Stimulated activated CD8-positive, alpha-beta memory T cell treated with anti-CD3 and anti-CD28 coated beads, Interleukin-2, amount 100 ng/mL, for 1 hour (primary cell): ENCODE measurements at places on chromosomes 11 and 22.

DNA sequence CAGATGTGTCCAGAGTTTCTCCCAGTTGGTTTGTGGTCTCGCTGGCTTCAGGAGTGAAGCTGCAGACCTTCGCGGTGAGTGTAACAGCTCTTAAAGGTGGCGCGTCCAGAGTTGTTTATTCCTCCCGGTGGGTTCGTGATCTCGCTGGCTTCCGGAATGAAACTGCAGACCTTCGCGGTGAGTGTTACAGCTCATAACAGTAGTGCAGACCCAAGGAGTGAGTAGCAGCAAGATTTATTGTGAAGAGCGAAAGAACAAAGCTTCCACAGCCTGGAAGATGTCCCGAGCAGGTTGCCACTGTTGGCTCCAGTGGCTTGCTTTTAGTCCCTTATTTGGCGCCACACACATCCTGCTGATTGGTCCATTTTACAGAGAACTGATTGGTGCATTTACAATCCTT is 1.8 kb upstream of the PGA3 start:
- DNase-seq = no peak

- no peak for DNase-seq
These were observed 22.8 kb downstream of the THOC5 start for GRCh38 chr22:29530716-29531115.

GRCh38 chr11:121930004-121930965 is 185.7 kb downstream of the BLID start:
- no peak for DNase-seq

DNA sequence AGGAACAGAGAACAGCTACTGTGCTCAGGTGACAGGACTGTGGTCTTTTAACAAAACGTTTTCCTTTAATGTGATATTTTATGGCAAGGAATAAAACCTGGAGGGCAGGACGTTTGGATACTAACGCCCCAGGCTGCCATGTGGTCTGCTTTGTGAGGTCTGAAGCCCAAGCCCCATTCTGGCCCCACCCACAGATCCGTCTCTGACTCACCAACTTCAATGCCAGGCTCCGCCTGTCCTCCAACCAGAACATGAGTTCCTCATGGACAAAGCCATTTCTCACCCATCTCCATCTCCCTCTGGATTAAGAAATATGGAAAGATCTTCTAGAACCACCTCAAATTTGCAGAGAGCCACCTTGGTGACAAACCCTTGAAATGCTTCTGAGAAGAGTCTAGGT is 148.8 kb downstream of the CRYBB2 start:
- DNase-seq = no peak

- DNase-seq = no peak
These were observed 3.1 kb downstream of the GNB1L start for GRCh38 chr22:19851291-19852176.

DNA sequence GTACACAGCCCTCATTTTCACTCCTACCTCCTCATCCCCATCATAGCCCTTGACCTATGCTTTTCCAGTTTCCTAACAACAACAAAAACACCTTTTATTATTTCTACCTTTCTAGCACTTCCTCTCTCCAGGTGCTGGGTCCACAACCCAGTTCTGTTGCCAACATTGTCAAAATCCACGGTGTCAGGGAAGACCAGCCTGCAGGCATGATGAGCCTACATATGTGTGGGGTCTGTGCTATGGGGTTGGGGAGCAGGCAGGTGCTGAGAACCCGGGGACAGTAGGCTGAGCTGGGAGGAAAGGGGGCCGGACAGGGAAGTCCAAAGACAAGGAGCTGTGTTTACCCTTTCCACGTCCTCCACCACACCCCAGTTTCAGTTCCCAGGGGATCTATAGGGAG is 711 bp upstream of the ZPR1 start:
- DNase-seq = no peak

DNA sequence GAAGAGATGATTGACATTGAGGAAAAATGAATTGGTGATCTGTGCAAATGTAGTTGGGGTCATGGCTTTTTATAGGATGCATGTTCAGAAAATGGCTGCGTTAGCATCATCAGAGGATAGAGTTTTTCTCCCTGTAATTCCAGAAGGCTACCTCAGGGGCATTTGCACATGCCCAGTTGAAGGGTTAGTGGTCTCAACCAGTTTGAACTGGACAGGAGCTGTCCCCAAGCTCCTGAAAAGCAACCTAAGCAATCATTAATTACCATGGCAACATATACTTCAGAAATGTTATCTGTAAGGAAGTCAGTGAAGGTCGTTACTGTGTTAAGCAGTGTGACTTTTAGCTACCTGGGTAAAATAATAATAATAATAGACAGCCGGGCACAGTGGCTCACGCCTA is 29.3 kb downstream of the TUG1 start:
- DNase-seq = no peak

GRCh38 chr11:5284637-5285036 is 14.9 kb upstream of the HBE1 start:
- no peak for DNase-seq

DNA sequence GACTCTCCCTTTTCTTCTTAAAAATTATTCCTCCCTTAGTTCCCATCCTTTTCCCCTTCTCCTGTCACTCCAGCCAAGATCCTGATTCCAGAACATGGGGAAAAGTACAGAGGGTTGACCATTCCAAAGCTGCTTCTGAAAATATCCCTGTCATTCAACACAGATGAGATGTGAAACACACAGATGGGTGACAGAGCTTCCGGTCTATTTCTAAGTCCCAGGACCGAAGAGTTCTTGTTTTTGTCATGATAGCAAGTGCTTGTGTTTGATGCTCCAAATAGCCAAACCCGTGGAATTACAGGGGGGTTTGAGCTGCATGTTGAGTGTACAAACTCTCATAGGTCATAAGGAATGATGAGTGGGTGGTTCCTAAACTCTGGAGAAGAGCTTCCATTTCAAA is 57.9 kb downstream of the PARVA start:
- no peak for DNase-seq

DNA sequence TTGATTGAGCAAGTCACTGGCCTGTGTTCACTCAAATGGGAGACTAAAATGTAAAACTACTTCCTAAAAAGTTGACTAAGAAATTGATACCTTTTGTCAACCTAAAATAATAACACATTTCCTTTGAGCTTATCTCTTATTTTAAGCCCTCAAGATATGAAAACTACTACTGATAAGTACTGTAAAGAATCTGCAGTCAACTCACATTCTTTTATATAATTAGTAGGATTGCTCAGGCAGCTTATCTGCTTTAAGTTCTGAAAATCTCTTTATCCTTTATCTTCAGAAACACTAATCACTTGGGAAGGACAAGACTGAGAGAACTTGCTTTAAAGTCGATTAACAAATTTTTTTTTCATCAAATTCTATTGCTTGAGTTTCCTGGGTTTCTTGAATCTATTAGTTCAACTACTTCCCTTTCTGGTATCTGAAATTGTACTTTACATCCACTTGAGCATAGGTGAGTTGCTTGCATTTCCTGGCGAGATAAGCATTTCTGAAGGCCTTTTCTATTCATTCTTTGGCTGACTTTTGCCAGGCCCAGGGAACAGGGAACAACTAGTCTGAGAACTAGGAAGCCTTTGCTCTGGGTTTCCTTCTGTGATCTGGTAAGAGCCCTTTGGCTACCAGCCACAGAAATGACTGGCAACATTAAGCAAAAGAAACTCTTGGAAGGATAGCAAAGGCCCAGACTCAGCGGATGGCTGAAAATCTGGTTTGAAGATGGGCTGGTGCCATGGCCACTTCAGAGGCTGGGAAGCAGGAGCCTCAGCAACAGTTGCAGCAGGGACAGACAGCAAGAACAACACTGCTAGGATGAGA is 19.3 kb upstream of the CSRP3 start:
- no peak for DNase-seq

DNA sequence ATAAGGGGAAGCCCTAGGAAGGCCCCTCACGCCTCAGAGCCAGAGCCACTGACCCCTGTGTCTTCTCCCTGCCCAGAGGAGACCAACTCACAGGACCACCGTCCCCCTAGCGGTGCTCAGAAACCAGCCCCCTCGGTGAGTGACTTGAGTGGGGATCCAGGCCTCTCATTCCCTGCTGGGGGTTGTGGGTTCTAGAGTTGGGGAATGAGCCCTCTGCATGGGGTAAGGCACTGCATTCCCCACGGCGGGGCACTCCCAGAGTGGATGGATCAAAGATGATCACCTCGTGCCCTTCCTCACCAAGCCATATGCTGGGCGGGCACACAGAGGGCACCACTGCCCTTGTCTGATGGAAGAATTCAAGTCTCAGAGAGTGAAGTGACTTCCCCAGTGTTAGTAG is 39.7 kb downstream of the ZC3H7B start:
- no peak for DNase-seq

- no peak for DNase-seq
These were observed 2.7 kb downstream of the ACO2 start for GRCh38 chr22:41471568-41471967.

DNA sequence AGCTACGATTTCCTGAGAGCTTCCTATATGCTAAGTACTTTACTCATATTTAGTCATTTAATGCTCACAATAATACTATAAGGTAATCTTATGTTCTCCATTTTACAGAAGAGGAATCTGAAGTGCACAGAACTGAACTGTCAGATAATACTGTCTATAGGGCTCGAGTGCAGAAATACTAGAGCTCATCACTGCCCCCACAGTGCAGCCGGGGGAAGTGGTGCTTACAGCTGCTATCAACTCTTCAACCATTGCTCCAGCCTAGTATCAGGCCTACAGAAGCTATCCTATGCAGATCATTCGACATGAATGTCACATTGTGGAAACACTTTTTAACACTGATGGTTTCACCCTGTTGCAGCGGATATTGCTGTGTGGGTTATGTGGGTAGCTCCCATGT is 929.9 kb downstream of the NTM start:
- DNase-seq = no peak

GRCh38 chr22:38860283-38861169 is 11.5 kb downstream of the CBX6 start:
- no peak for DNase-seq

DNA sequence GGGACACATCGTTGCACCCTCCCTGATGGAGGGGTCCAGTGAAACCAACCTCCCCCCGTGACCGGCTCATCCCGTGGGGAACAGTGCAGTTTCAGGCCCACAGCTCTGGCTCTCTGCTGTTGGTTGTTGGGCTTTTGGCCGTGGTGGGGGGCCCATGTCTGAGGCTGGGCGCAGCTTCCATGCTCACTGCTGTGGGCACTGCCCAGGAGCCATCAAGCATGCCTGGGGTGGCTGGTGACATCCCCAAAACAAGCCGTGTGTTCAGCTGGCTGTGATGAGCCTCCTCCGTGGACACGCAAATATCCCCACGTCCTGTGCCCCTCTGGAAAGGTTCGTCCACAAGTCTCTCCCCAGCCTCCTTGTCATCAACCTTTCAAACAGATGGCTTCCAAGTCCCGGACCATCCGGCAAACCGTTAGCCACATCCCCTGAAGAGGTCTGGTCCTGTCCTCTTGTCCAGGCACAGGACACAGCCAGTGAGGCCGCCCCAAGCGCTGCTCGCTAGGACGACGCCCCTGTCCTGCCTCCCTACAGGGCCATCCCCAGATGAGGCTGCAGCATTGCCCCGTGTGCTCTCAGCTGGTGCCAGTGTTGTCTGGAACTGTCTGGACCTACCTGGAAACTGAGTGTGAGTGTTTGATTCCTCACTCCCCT is 29.4 kb upstream of the BRSK2 start:
- DNase-seq = no peak

GRCh38 chr22:48646216-48646925 is 1181.3 kb downstream of the BRD1 start:
- no peak for DNase-seq

- no peak for DNase-seq
These were observed 16.0 kb upstream of the TMEM121B start for GRCh38 chr22:17137170-17137569.

GRCh38 chr11:13291800-13292199 is 14.2 kb downstream of the BMAL1 start:
- DNase-seq = no peak

DNA sequence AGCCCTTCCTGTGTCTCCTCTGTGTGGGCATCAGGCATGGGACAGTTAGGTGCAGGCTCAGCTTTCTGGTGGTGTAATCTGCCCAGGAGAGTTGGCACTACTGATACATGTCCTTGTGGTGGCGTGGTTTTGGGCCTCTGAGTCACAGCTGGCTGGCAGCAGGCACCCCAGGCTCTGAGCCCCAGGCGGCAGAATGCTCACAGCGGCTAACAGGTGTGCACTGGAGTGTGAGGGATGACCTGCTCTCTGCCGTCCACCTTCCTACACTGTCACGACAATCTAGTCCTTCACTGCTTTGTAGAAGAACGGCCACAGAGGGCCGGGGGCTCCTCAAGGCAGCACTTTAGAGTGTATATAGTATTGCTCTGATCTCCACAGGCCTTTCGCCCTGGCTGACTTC is 100.3 kb upstream of the PITPNB start:
- DNase-seq = no peak

DNA sequence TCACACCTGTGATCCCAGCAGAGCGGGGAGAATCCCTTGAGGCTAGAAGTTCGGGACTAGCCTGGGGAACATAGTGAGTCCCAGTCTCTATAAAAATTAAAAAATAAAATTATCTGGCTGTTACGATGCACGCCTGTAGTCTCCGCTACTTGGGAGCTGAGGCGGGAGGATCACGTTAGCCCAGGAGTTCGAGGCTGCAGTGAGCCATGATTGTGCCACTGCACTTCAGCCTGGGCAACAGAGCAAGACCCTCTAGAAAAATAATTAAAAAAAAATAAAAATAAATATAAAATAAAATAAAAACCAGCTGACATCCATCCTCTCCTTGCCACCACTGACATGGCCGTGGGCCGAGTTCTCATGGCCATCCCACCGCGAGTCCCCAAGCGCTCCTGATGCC is 7.7 kb upstream of the RTN4R start:
- DNase-seq = no peak

DNA sequence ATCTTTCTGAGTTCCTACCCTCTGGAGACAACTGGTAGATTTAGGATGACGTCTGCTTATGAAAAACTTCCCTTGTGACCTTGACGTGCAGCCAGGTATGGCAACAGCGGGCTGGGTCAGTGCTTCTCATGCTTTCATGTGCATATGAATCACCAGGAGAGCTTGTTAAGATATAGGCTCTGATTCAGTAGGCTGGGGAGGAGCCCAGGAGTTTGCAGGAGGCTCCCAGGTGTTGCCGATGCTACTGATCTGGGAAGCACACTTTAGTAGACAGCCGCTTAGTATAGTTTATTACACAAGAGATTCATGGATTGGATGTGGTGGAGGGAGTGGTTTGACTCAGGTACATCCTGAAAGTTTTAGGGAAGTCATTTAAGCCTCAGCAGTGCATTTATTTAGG is 23.8 kb downstream of the DIXDC1 start:
- no peak for DNase-seq

DNA sequence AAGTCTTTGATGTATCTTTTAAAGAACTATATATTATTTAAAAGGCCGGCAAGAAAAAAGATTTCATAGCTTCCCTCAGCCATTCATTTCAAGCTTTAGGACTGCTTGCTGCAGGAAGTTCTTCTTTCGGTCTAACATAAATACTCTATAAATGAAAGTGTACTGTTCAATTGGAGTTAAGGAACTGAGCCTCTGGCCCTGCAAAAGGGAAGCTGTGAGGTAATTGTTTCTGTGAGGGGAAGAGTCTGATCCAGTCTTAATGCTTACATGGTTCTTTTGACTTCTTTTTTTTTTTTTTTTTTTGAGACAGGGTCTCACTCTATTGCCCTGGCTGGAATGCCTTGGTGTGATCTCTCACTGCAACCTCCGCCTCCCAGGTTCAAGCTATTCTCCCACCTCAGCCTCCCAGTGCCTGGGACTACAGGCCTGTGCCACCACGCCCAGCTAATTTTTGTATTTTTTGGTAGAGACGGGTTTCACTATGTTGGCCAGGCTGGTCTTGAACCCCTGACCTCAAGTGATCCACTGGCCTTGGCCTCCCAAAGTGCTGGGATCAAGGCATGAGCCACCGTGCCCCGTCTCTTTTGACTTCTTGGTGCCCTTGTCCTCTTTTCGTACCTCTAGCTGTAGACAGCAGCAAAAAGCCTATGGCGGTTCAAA is 4.7 kb upstream of the TRIM29 start:
- no peak for DNase-seq

- DNase-seq = no peak
These were observed 63.7 kb downstream of the ETS1 start for GRCh38 chr11:128523641-128524040.
